ENCODE measurements at places on chromosomes 7 and 10.

GRCh38 chr10:98312822-98313221, 44.8 kb upstream of the LOXL4 start:
- DNase-seq, result no peak

DNA sequence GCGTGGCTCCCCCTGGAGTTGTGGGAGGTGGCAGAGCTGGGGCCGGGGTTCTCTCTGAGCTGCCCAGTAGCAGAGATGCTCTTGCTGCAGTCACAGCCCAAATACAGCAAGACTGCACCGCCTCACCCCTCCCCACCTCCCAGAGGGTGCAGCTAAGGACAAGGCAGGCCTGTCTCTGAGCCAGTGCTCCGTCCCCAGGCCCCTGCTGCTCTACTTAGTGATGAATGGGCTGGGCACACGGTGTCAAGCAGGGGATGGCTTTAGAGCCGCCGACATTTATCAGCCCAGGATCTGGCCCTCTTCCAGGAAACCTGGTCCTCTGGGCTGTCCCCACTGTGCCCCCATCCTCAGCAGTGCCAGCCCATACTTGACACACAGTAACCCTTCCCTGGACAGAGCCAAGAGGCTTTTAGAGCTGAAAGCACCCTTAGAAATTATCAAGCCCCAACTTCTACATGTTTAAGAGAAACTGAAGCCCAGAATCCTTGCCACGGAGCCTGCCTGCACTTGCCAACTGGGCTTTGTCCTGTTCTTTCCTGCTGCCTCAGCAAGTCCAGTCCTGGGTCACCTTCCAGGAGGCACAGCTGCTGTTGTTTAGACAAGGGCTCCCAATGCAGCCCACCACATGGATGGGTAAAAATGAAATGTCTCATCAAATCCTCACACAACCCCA, 137.1 kb upstream of the UNC5B start:
- peak; percentile 64 for DNase-seq

DNA sequence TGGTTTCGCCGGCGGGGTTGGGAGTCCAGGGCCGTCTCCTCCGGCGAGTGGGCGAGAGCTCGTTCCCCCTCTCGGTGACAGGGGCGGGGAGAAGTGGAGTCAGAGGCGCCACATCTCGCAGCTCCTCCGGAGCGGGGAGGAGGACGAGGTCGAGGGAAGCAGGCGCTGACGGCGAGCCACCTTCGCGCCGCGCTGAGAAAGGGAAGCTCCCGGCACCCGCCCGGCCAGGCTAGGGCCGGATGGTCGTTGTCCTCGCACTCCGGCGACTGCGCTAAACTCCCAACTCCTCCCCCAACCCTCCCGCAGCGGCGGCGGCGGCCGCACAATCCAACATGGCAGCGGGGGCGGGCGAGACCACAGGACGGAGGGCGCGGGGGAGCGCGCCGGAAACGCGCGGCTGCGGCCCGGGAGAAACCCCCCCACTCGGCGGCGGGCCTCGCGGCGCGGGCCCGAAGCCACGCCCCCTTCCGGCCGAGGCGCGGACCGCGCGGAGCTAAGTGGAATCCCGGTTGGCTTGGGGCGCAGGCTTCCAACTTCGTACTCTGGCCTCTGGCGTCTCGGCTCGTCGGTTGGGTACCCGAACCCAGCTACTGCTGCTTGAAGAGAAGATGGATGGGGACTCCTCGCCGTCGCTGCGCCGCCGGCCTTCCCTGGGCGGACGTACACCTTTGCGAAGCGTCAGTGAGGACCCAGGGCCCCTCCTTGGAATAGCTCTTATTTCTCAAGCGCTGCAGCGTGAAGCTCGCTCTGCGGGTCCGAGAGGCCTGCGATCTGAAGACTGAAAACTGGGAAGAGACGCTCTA, at the start of gene WASL:
Gene WASL (minus strand): TSS at position 270 of the 803 bp plus-strand sequence. CDS start 269 bp downstream, at position 1.
- DNase-seq, result peak; percentile 96

DNA sequence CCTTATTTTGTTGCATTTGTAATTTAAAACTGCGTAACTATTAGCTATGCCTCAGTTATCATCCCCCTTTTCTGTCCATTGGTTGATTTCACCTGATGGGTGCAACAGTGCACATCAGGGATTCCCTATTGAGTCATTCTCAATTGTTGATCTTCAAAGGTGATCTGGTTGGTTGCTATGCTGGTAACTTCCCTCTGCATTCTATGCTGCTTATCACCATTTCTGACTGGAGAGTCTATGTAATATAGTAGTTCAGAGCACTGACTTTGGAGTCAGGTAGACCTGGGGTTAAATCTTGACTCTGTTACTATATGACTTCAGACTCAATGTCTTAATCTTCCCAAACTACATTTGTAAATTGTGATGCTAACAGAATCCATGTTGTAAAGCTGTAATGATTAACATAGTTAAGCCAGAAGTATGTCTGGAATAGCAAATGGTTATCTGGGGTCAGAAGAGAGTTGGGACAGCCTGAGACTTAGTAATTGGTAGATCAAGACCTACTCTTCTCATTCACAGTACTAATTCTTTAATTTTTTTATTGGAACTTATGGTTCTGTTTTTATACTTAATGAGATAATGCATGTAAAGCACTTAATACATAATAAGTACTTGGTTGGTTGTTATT, 38.1 kb downstream of the EXOC6 start:
- DNase-seq, result no peak

GRCh38 chr10:77667426-77668324, 30.1 kb upstream of the KCNMA1 start:
- no peak for DNase-seq

- DNase-seq, result no peak
These were observed 74.0 kb upstream of the ST8SIA6 start for GRCh38 chr10:17528306-17528862.

DNA sequence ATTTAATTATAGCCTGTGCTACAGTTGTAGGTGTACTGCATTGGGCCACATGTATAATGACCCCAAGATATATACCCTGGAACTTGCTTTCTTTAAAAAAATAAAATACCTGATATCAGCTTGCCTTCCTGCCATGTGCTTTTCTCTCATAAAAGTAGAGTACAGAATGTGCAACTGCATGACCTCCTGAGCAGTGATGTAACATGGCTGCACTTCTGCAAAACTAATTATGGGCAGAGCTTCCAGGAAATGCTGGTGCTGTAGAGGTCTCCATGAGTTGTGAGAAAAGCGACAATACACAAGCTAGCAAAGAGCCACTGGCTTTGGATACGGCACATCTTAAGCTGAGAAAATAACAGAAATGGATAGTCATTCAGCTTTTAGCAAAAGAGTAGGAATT, 6.5 kb upstream of the ERLIN1 start:
- DNase-seq, result no peak

DNA sequence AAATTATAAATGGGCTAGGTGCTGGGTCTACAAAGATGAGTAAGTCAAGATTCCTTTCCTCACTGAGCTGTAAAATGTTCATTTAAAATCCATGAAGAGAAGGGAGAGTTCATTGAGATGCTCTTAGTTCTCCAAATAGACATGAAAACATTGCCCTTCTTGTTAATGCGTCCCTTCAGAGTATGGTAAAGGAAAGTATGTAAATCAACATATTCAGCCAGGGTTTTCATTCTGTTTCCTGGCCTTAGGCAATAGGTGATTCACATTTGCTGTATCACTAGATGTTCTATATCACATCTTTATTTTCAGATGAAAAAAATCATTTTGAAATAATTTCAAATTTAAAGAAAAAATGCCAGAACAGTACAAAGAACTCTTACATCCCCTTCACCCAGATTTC, 5.4 kb downstream of the ANKIB1 start:
- DNase-seq, result no peak

GRCh38 chr7:77199013-77199966, at the start of gene FGL2:
FGL2 (minus strand) TSS chr7:77199819; CDS start chr7:77199793, 26 bp downstream.
- peak; percentile 67 for DNase-seq

DNA sequence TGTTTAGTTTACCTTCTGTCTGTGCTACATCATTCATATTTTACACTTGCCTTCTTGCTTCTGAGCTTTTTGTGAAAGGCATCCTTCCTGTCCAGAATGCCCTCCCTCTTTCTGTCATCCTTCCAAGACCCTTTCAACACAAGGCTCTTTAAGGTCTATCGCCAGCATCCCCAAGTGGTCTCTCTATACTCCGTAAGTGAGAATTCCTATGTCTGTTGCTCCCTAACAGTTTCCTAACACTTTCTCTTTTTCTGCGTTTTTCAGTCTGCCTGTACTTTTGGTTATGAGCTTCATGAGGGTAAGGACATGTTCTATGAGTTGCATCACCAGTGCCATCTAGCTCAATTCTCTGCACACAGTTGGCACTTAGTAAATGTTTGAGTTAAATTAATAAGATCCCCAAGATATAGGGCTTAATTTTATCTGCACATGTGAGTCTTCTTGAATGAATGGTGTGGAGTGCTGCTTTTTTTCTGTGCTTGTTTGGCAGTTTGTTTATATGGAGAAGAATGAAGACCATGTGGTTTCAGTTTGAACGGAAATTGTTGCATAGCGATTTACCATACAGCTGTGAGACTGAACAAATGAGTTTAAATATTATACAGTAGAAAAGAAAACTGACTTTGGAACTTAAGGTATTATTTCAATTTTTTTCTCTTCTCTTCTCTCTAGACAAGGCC, 29.4 kb downstream of the RABGEF1 start:
- no peak for DNase-seq

GRCh38 chr7:90769036-90769435, 172.9 kb downstream of the CDK14 start:
- no peak for DNase-seq

GRCh38 chr7:114021135-114021534, 102.3 kb upstream of the PPP1R3A start:
- no peak for DNase-seq

DNA sequence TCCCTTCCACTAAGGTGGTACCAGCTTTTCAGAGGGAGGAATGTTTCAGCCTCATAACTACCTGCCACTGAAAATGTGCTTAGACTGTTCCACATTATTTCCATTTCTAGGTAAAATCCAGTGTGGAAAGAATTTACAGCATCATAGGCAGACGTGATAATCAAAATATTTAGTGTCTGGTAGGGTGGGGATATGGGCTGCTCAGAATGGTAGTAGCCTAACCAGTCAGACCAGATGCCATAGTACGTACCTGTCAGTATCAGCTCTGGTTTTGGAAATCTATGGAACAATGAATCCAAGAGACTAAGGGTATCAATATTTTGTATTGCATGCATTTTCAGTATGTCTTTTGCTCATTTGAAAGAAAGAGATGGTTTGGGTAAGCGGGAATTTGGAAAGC, 76.8 kb upstream of the APBB1IP start:
- DNase-seq, result no peak

- no peak for DNase-seq
These were observed 168.7 kb upstream of the ITGB1 start for GRCh38 chr10:33126742-33127141.

GRCh38 chr7:25758559-25758958, 393.4 kb upstream of the NFE2L3 start:
- no peak for DNase-seq

DNA sequence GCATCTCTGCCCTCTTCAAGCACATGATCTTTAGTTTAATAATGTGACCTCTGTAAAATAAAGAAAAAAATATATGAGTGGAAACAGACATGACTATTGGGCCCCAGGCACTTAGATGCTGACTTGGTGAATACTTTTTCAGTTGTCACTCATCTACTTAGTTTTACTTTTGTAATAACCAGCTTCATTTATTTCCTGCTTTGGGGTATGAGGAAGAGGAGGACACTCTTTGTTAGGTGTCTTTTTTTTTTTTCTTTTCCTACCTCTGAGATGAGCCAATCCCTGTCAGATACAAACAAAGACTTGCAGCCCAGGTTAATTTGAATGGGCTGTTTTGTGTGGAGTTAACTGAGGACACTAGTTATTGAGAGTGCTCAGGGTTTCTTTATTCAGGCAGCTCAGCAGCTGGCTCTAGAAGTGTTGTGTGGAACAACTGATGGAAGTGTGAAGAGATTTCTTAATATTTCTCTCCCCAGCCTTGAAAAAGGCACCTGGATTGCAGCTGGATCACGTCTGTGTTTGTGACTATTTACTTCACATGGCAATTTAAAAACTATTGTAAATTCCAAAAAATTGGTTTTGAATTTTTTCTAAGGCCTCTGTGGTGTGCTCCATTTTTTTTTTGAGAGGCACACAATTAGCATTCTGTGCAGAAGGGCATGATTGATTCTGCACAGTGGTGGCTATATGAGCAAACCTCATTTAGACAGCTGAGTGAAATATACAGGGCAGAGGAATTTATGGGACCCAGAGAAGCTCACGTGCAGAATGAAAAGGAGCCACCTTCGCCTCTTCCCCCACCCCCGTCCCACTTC, 333.8 kb downstream of the LRMDA start:
- no peak for DNase-seq

DNA sequence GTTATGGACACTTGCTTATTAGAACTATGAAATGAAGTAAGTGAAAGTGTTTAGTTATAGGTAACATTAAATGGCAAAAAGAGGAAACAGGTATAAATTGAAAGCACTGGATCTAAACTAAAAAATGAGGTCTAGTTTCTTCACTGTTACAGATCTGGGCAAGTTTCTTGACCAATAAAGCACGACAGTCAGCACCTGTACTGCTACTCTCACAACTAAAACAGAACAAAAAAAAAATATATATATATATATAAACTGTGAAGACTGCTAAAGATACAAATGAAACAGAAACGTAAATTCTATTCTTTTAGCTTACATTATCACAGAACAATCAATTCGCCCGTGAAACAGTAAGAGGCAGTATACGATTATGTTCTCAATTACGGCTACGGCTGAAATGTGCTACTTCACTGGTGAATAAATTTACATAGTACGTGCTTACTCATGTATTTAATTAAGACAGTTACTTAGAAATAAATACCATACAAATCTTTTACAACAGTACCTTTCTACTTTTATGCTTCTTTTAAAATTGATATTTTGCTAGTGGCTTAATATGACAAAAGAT, 4.2 kb downstream of the AHR start:
- DNase-seq, result no peak

GRCh38 chr10:107611115-107611514, 446.6 kb upstream of the SORCS1 start:
- no peak for DNase-seq

- no peak for DNase-seq
These were observed 122.0 kb upstream of the ANK3 start for GRCh38 chr10:60511477-60512229.

- no peak for DNase-seq
These were observed 277.0 kb downstream of the MALRD1 start for GRCh38 chr10:19325581-19325980.

DNA sequence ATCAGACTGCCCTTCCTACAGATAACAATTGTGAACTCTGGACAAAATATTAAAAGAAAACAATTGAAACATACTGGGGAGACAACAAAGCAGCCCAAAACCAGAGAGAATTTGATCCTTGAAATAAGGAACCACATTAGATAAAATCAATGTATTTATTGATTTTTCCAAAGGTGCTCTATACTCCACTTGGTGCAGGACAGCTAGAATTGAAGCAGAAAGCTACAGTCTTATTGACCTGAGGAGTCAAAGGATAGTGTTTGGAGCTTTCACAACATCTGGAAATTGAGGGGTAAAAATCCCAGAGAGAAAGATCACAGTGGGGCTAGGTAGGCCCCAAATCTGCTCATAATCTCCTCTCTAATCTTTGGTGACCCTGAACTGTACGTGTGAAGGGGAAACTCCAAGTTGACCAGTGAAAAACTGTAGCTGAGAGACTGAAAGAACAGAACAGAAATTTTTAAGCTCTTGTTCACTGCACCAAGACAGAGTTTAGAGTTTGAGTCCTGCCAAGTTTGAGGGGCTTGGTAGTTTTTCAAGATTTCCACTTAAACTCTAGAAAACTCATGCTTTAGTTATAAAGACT, 70.2 kb downstream of the SAMD9 start:
- DNase-seq, result no peak

Data from islet precursor cell (in vitro differentiated cells).